Large intestine (tissue), 12 donors: ENCODE measurements at places on chromosomes 2 and 18. TPM values are rescaled to one million over a fixed set of nuclear protein-coding genes. Genes with fewer than 3 reads are reported as not detected.

GRCh38 chr2:5589183-5589582 lies 103.0 kb upstream of the SOX11 start:
- no peak overlapping the region for H3K27ac ChIP-seq
- H3K4me1 ChIP-seq = no peaks in the 10 kb centered on the region
- no peaks in the 10 kb centered on the region for H3K36me3 ChIP-seq
- no peaks in the 10 kb centered on the region for H3K27me3 ChIP-seq

The CNRIP1 gene
- 18.6 TPM for polyA plus RNA-seq

The IL1RL2 gene
- 0.34 TPM for polyA plus RNA-seq

The MAP3K19 gene
- 0.01 TPM for polyA plus RNA-seq

The ZNF516 gene
- 18.4 TPM for polyA plus RNA-seq

DNA sequence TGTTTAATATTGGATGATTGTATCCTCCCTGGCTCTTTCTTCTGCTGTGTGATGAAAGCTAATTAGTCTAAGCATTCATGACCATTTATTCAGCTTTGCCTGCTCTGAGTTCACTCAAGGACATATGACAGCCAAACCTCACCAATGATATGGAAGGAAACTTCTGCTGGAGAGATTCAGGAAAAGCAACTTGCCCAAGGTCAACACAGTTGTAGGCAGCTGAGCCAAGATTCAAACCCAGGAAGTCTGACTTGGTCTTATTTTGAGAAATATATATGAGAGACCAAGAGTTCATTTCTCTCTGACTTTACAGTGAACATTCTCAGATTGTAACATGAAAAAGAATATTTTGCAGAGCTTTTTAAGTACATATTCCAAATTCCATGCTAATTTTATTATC lies 1588.5 kb upstream of the PIK3C3 start:
- no peak overlapping the region for H3K27ac ChIP-seq
- no peaks in the 10 kb centered on the region for H3K4me1 ChIP-seq

The AMER3 gene
- 1.3 TPM for polyA plus RNA-seq

The STARD6 gene
- 0.06 TPM for polyA plus RNA-seq

DNA sequence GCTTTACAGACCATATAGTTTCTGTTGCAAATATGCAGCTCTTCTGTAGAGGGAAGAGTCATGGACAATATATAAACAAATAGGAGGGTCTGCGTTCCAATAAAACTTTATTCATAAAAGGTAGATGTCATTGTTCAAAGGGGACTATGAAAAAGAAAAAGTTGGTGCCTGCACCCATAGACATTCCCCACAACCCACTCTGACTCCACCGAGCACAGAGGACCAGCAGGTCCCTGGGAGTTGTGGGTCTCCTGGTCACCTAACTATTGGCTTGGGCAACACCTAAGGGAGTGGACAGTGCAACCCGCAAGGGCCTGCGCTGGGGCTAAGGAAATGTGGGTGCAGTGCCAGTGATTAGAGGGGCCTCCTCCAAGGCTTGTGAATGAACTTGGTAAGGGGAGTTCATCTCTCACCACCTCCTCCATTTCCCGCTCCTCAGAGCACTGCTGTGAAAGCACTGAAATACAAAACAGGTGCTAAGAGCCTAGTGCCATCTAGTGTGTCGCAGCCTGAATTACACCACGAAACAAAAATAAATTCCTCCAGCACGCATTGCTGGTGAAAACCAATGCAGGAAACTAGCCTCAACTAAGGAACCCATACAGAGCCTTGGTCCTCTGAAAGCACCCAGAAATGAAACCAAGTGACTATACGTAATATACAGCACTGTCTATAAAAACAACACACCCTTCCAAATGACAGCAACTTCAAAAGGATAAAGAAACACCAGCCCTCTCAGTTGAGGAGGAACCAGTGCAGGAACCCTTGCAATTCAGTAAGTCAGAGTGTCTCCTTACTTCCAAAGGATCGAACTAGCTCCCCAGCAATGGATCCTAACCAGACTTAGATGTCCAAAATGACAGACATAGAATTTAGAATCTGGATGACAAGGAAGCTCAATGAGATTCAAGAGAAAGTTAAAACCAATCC lies 166.6 kb downstream of the RNF144A start:
- H3K27me3 ChIP-seq = no peaks in the 10 kb centered on the region
- no peaks in the 10 kb centered on the region for H3K36me3 ChIP-seq

DNA sequence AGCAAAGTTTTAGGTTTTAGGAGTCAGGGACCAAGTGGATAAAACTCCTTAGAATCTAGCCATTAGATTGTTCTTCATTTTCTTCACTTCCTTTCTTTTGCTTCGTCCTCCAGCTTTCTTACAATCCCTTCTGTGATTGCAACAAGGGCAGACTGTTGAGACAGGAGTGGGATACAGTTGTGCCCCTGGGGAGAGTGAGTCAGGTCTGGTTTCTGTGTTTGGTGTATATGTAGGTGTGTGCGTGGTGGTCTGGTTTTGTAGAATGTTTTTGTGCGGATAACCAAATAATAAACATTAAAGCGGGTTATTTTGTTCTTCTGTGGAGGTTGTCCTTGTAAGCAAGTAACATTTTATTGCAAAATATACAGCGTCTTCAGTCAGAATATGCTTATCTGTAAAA lies 7.3 kb downstream of the INSIG2 start:
- no peak for DNase-seq
- H3K27me3 ChIP-seq = no peaks in the 10 kb centered on the region
- H3K4me1 ChIP-seq = peaks cover under 1% of the 10 kb centered on the region

- peaks cover 3% of the 10 kb centered on the region for H3K27me3 ChIP-seq
- DNase-seq = no peak
- H3K36me3 ChIP-seq = no peaks in the 10 kb centered on the region
Measured at GRCh38 chr2:151553-152334, 105.4 kb upstream of the FAM110C start.

DNA sequence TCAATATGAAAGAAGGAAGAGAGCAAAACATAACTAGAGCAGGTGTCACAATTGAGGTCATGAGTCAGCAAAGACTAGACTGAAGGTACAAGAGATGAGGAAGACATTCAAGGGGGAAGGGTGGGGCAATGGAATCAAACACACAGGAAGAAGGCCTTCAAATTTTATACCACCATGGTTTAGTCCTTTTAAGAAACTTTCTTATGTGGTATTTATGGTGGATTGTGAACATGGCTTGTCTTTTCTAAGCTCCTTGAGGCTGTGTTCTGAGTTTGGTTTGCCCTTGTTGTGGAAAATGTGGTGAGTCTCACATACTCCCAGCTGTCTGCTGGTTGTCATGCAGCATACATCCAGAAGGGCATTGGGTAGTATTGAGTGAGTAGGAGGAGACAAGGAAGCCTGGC lies 62.1 kb downstream of the NABP1 start:
- H3K27me3 ChIP-seq = no peaks in the 10 kb centered on the region
- no peak overlapping the region for H3K4me3 ChIP-seq
- no peaks in the 10 kb centered on the region for H3K36me3 ChIP-seq
- no peak overlapping the region for H3K27ac ChIP-seq
- H3K4me1 ChIP-seq = no peaks in the 10 kb centered on the region
- DNase-seq = no peak

The C2orf66 gene
- polyA plus RNA-seq = 0.24 TPM

DNA sequence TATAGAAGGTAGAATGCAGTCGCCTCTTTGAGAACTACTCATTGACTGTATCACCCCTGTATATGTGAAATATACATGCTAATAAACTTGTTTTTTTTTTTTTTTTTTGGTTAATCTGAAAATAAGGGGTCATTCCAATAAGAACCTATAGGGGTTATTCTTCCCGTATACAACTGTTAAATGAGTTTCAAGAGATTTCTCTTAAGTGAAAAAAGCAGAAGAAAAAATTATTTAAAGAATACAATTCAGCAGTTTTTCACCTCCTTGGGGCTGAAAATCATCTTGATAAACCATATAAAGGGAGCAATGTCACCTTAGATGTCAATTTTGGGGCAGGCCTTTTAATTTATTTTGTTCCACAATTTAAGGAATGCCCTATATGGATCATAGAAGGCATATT lies 66.5 kb downstream of the SEPTIN10 start:
- H3K27ac ChIP-seq = no peak overlapping the region
- no peak overlapping the region for H3K4me3 ChIP-seq

GRCh38 chr2:142878031-142878678 lies 691 bp downstream of the KYNU start:
- no peaks in the 10 kb centered on the region for H3K27me3 ChIP-seq
- H3K36me3 ChIP-seq = no peaks in the 10 kb centered on the region
- H3K4me3 ChIP-seq = peak overlapping the region; percentile 22
- H3K27ac ChIP-seq = peak overlapping the region; percentile 39

The ZNF521 gene
- polyA plus RNA-seq = 9.3 TPM

The SETBP1 gene
- 6.7 TPM for polyA plus RNA-seq

DNA sequence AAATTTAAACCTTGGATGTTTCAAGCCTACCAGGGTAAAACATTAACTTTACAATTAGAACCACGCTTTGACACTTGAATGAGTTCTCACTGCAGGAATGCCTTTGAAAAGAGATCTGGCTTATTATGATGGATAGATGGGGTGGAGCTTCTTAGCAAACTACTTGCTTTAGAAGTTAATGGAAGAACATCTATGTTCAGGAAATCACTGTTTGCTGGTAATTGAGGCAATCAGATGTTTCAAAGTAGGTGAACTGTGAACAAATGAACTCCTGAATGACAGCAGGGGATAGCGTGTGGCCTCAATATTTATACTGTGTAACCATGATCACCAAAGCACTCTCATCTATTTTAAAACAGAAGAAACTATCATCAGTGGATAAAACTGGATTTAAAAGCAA lies 383.6 kb downstream of the PIK3C3 start:
- H3K4me1 ChIP-seq = peaks cover 2% of the 10 kb centered on the region
- peak; percentile 23 for DNase-seq
- H3K27me3 ChIP-seq = no peaks in the 10 kb centered on the region
- no peak overlapping the region for H3K4me3 ChIP-seq
- no peaks in the 10 kb centered on the region for H3K36me3 ChIP-seq
- H3K27ac ChIP-seq = no peak overlapping the region

- H3K27me3 ChIP-seq = no peaks in the 10 kb centered on the region
- DNase-seq = no peak
- H3K4me3 ChIP-seq = no peak overlapping the region
- no peaks in the 10 kb centered on the region for H3K4me1 ChIP-seq
Measured at GRCh38 chr2:208101716-208102631, 22.4 kb downstream of the CRYGD start.

The ACKR3 gene
- polyA plus RNA-seq = 92.9 TPM

The GRHL1 gene
- 3.0 TPM for polyA plus RNA-seq

The CPS1 gene
- 657 TPM for polyA plus RNA-seq

The NTSR2 gene
- not detected for polyA plus RNA-seq

DNA sequence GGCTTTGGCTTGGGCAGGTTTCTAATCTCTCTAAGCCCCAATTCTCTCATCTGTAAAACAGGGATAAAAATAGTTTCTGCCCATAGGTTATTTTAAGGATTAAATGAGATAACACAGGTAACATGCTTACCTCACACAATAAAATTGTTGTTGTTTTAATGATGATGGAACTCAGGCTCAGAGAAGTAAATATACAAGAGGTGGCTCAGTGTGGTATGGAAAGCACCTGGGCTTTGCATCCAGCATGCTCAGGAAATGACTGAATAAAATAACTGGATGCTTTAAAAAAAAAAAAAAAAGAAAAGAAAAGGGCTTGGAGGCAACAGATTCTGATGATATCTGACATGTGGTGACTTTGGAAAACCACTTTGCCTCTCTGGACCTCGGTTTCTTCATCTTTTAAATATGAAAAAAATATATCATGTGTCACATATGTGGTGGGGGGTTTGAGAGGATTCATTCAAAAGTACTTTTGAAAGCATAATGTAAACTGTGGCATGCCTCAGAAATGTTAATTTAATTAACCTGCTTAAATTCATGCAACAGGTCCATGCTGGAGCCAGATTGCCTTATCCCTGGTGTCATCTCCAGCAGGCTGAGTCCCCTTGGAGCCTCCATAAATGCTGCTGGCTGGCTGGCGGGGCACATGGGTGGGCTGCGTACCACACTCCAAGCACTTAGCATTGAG lies 112.8 kb upstream of the CDC42EP3 start:
- DNase-seq = no peak
- H3K4me1 ChIP-seq = no peaks in the 10 kb centered on the region
- no peak overlapping the region for H3K27ac ChIP-seq
- no peaks in the 10 kb centered on the region for H3K27me3 ChIP-seq
- no peak overlapping the region for H3K4me3 ChIP-seq
- no peaks in the 10 kb centered on the region for H3K36me3 ChIP-seq

DNA sequence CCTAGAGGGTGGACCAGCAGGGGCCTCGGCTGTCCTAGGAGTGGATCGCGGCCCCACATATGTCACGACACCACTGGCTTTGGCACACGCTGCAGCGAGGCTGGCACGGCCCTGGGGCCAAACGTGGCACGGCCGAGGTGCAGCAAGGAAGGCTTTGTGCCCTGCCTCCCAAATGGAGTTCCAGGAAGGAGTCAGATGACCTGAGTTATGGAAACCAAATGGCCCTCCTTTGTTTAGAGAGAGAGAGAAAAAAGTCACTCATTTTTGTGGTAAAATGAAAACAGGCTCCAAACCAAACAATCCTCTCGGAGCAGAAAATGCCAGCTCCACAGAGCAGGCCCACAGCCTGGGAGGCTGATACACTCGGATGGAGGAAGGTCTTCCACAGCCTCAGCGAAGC lies 105.6 kb downstream of the ANTXR1 start:
- peaks cover 6% of the 10 kb centered on the region for H3K36me3 ChIP-seq
- H3K27ac ChIP-seq = no peak overlapping the region
- H3K4me3 ChIP-seq = no peak overlapping the region
- H3K27me3 ChIP-seq = no peaks in the 10 kb centered on the region
- no peak for DNase-seq
- H3K4me1 ChIP-seq = no peaks in the 10 kb centered on the region

GRCh38 chr18:77052983-77053309 lies 79.6 kb downstream of the MBP start:
- H3K4me1 ChIP-seq = peaks cover 40% of the 10 kb centered on the region
- peaks cover 13% of the 10 kb centered on the region for H3K36me3 ChIP-seq
- H3K27me3 ChIP-seq = no peaks in the 10 kb centered on the region
- no peak overlapping the region for H3K4me3 ChIP-seq
- DNase-seq = no peak

- H3K4me1 ChIP-seq = no peaks in the 10 kb centered on the region
- no peak overlapping the region for H3K4me3 ChIP-seq
- peaks cover 3% of the 10 kb centered on the region for H3K36me3 ChIP-seq
- no peak overlapping the region for H3K27ac ChIP-seq
- no peak for DNase-seq
- no peaks in the 10 kb centered on the region for H3K27me3 ChIP-seq
Measured at GRCh38 chr2:235859651-235860050, 308.5 kb downstream of the GBX2 start.

The REG1A gene
- polyA plus RNA-seq = 2.5 TPM
